NCI-H1694 treated with DMSO at 0.1 percent for 48 hours (cell line): ENCODE measurements at places on chromosomes 1 and 21.

GRCh38 chr1:157073944-157074685, 25.5 kb downstream of the ETV3L start:
- DNase-seq, result peak; percentile 47

DNA sequence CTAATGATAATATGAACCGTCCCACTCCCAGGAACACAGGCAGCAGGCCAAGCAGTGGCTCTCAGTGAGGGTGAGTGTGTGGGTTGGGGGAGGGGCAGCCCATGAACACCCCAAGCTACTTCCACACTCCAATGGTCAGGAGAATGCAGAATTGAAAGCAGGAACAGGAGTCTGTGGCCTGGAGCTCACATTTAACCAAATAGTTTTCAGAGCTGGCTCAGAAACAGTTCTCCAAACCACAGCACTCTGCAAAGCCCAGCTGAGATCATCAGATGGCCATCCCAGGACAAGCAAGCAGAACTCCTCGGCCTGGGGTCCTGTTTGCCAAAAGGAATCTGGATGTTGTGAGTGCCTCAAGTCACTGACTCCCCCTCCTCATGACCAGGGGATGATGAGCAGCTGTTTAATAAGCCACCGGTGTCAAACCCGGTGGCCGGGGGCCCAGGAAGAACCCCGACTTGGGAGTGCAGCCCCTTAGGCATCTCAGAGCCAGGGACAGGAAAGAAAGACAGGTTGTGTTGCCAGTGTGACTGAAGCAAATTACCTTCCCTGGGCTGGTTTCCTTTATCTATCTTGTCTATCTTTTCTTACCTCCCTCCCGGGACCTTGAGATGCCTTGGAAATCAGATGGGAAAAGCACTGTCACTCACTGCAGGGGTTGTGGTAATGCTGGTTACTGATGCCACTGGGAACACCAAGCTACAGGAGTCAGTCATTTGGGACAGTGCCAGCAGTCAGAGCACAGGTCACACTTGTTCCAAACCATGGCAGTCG, 20.4 kb downstream of the DEGS1 start:
- no peak for DNase-seq

GRCh38 chr1:151012684-151013471, 4.6 kb downstream of the PRUNE1 start:
- DNase-seq, result no peak

DNA sequence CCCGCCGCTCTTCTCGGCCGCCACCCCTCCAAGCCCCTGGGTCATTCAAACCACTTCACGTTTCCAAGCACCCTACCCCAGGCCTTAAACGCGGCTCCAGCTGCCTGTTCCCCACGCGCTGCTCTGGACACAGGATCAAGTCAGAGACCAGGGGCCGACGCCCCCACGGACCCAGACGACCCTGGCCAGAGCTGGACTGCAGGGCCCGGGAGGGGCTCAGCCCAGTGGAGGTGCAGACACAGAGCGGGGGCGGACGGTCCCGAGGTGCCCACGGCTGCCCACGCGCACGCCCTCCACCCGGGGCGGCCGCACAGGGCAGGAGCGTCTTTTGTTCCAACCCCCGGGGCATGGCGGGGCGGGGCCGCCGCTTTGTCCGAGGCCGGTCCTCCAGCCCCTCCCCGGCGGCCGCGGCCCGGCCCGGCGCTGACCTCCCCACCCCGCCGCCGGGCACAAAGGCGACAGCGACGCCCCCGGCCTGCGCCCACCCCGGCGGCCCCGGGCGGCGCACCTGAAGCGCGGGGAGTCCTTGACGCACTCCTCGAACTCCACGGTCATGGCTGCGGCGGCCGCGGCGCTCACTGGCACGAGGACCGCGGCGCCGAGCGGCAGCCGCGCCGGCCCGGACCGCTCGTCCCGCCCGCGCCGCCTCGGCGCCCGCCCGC, 338 bp downstream of the ACAP3 start:
- DNase-seq, result no peak

GRCh38 chr1:105210747-105211146, 1461.0 kb downstream of the AMY1C start:
- DNase-seq, result no peak

GRCh38 chr1:59329412-59330053, 32.6 kb downstream of the FGGY start:
- no peak for DNase-seq
